ENCODE measurements at places on chromosomes 6 and 20.

GRCh38 chr20:38046572-38046971 is 13.0 kb downstream of the RPRD1B start:
- no peak for DNase-seq

GRCh38 chr6:23568292-23568691 is 557.7 kb upstream of the NRSN1 start:
- DNase-seq = no peak

DNA sequence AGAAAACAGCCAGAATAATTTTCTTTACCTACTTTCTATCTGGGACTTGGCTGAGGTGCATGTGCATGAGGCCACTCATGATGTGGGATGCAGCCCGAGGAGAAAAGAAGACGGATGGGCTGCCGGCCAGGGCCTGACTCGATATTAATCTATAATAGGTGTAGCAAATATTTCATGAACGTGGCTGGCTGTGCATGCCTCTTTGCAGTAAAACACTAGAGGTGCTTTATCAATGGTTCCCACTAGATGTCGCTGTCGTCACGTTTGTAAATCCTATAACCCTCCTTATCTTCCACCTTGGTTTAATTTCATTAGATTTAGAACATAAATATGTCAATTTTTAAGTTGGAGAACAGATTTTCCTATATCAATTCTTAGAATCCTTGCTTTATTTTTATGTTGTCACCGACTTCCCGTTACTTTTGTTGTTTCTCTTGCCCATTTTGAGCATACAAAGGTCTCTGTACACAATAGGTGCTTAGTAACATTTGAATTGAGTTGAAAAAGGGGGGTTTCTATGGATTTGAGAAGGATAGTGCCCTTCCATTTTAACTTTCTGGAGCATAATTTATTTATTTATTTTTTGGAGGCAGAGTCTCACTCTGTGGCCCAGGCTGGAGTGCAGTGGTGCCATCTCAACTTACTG is 19.6 kb upstream of the FERMT1 start:
- DNase-seq = peak; percentile 52

DNA sequence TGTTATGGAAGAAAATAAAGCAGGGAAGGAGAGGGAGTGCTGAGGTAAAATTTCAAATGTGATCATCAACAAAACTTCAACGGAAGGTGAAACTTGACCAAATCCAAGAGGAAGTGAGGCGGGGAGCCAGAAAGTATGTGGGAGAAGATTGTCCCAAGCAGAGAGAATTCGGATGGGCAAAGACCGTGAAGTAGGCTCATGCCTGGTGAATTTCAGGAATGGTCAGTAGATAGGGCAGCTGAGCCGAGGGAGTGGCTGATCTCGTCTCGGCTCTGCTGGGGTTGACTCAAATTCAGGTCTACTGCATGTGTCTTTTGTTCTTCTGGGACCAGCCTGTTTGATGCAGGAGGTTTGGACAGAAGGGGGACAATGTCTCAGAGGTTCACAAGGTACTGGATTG is 7.0 kb upstream of the CSNK2A1 start:
- no peak for DNase-seq

GRCh38 chr6:33632558-33633039 is 11.5 kb downstream of the ITPR3 start:
- DNase-seq = peak; percentile 73

GRCh38 chr20:16476032-16476431 is 97.2 kb downstream of the KIF16B start:
- no peak for DNase-seq

DNA sequence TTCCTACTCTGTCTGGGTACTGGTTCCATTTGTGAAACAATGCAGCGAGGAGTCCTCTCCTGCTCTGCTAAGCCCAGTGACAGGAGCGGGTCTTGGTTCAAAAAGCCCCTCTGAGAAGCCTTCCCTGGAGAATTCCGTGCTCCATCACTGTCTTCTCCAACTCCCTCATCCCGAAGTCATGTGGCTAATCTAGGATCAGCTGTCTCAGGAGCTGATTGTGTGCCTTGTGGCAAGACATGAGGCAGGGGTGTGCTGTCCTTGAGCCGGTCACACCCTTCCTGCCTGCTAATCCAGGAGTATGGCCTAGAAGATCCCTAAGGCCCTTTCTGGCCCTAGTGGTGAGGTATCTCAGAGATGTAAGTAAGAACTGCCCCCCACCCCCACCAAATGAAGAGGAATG is 72.0 kb downstream of the EFCAB8 start:
- no peak for DNase-seq

- DNase-seq = no peak
These were observed 13.8 kb downstream of the TOMM34 start for GRCh38 chr20:44946271-44946852.

DNA sequence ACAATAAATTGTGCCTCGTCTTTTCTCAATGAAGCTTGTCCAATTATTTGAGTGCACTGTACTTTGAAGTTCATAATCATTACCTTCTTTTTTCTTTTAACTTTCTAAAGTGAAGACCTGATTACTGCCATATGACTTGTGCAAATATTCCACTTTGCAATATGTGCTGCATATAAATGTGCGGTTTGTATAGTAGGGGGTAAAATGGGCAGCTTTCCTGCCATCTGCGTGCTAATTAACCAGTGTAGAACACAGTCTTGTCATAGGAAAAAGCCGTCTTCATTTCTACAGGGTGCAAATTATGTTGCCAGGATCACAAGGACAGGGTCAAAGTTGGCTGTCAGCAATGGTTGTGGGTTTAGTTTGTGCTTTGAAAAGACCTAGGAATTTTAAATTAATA is 397.0 kb downstream of the NKAIN2 start:
- DNase-seq = no peak

GRCh38 chr20:1373614-1374013 is 19.2 kb downstream of the FKBP1A start:
- no peak for DNase-seq

DNA sequence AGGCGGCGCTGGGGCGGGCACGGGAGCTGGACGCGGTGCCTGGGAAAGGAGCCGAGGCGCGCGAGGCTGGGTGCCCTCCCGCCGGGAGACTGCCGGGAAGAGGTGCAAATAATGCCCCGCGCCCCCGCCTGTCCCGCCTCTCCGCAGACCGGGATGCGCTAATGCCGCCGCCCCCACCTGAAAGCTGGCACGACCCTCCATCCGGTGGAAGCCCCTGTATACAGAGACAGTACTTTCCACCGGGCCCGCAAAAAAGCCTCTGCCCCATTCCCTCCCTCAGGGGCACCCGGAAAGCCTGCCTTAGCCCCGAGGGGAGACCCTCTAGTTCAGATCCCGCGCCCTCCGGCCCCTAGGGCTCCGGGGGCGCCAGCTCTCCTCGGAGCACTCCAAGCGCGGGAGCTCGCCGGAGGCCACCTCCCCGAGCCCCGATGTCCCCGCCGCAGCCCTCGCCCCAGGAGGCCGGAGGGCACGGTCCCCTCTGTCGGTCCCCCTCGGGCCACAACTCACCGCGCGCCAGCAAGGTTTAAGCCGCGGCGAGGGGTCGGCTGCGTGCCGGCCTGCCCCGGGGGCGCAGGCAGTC is 1.2 kb downstream of the GRM4 start:
- DNase-seq = no peak

DNA sequence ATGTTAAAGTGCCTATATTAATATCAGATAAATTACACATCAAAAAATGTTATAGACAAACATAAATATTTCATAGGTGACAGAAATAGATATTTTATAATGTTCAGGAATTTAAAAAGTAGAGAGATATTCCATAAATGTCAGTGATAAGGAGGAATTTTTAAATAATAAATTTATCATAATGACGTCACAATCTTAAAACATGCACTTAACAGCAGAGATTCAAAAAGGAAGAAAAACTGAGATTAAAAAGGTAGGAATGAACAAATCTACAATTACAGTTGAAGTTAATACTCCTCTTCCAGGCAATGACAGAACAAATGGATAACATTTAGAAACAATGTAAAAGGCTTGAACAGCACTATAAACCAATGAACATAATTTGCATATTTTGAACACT is 345.4 kb upstream of the NOX3 start:
- no peak for DNase-seq

- no peak for DNase-seq
These were observed 214.5 kb upstream of the SASH1 start for GRCh38 chr6:148128014-148128730.

- DNase-seq = no peak
These were observed 130.7 kb upstream of the SSTR4 start for GRCh38 chr20:22904386-22904785.

- no peak for DNase-seq
These were observed 10.3 kb upstream of the ERVFRD-1 start for GRCh38 chr6:11121851-11122250.

DNA sequence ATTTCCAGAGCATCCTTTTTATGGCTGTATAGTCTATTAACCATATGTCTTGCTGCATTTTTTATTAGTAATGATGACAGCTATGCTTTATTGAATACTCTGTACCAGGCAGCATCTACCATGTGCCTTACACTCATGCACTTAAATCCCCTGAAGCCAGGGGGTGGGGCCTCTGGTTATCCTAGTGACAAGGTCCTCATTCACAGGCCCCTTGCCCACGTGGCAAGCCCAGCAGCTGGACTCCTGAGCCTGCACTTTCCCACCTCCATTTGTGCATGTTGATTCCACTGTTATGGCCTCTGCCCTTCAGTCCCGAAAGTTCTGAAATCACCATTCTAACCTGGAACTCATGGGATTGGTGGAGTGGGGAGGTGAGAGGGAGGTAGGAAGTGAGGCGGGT is 22.3 kb downstream of the ACTR5 start:
- no peak for DNase-seq

- DNase-seq = no peak
These were observed 1144.9 kb upstream of the EYS start for GRCh38 chr6:66851930-66852329.

- DNase-seq = no peak
These were observed 101.3 kb downstream of the RALGAPA2 start for GRCh38 chr20:20611167-20611566.

- DNase-seq = no peak
These were observed 446.0 kb downstream of the QKI start for GRCh38 chr6:163860287-163861081.

GRCh38 chr6:99467509-99468106 is 42.5 kb upstream of the PNISR start:
- DNase-seq = no peak

GRCh38 chr6:157981132-157981394 is 600 bp upstream of the SYNJ2 start:
- peak; percentile 45 for DNase-seq

- no peak for DNase-seq
These were observed 30.4 kb downstream of the SCAF8 start for GRCh38 chr6:154763650-154764049.

DNA sequence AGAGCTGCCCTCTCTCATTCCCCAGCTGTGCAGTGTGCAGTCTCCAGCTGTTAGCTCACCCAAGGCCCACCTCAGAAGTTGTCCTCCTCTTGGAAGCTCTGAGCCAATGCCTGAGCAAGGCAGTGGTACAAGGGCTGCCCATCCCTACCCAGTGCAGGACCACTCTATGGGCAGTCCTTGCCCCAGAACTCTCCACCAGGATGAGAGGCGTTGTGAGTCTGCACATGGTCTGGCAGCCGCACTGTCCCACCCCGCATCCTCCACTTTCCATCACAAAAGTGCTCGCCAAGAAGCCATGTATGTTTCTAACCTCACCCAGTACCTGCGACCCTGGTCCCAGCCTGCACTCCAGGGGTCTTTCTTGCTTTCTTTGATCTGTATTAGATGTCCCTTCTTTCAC is 175.1 kb upstream of the PMEPA1 start:
- peak; percentile 1 for DNase-seq

DNA sequence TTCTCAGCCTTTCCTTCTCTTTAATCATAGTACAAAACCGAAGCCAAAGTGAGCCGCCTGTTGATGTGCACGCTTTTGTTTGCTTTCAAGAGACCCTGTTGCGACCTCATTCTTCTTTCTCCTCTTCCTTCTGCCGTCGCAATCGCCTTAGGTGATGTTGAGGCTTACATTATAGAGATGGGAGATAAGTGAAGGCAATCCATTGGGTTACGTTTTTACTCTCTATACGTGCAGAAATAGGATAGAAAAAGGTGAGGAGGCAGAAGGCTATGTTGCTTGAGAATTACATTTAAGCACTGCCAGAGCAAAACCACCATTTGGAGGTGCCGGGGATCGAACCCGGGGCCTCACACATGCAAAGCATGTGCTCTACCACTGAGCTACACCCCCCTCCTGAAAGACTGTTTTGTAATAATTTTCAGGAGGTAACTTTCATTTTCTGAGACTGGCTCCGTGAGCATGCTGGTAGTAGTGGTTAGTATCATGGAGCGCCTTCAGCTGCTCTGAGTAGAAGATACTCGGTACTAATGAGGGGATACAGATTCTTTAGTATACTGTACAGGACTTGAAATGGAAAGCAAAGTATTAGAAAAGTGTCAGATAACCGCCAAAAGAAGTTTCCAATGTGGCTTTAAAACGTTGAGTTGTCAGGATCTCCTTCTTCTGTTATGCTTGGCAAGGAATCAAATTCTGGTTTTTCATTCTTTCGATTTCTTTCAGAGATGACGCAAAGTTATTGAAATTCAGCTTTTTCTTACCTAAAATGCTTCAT is 165.6 kb downstream of the TRIM27 start:
- no peak for DNase-seq

GRCh38 chr6:8080362-8081151 is 16.4 kb upstream of the BLOC1S5 start:
- no peak for DNase-seq

- no peak for DNase-seq
These were observed 154.7 kb downstream of the ERMARD start for GRCh38 chr6:169906004-169906687.

GRCh38 chr6:52176550-52176949 is 9.6 kb upstream of the IL17A start:
- DNase-seq = no peak

DNA sequence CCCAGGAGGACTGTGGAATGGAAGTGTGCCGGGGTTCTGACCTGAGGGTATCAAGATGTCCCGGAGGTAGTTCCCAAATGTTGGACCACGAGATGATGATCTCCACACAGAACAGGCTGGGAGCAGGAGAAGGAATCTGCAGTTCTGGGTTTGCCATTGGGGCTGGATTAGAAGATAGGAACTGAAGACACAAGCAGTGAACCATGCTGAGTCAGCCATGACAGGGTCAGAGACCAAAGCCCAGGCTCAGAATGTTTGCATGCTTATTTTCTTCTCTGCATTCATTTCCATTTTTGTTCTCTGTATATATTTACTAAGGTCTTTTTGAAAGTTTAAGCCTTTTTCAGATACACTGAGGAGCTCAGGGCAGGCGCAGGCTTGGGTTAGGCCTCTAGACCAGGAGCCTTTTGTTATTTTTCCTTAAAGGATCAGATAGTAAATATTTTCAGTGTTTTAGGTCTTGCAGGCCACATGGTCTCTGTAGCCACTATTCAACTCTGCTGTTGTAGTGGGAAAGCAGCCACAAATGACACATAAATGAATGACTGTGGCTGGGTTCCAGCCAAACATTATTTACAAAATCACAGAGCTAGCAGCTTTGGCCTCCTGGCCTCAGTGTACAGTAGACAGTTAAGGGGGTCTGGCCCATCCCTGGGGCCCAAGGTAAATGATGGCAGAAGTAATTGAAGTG is 28.5 kb downstream of the SLC35D3 start:
- no peak for DNase-seq

GRCh38 chr6:163249651-163250101 is 164.8 kb upstream of the QKI start:
- DNase-seq = no peak

All from transverse colon (tissue), 4 donors.